ENCODE measurements at places on chromosomes 7 and 10. TPM values are rescaled to one million over a fixed set of nuclear protein-coding genes. Genes with fewer than 3 reads are reported as not detected.

WBP1L gene
- 19.1 TPM for total RNA-seq

TCERG1L gene
- total RNA-seq, result not detected

USP6NL gene
- 19.8 TPM for total RNA-seq

GRCh38 chr10:108653531-108653930 lies 1269.8 kb downstream of the XPNPEP1 start:
- DNase-seq, result peak; percentile 68

GRCh38 chr7:22150221-22150620 lies 204.5 kb upstream of the CDCA7L start:
- peak; percentile 33 for DNase-seq

VWC2 gene
- not detected for total RNA-seq

DNA sequence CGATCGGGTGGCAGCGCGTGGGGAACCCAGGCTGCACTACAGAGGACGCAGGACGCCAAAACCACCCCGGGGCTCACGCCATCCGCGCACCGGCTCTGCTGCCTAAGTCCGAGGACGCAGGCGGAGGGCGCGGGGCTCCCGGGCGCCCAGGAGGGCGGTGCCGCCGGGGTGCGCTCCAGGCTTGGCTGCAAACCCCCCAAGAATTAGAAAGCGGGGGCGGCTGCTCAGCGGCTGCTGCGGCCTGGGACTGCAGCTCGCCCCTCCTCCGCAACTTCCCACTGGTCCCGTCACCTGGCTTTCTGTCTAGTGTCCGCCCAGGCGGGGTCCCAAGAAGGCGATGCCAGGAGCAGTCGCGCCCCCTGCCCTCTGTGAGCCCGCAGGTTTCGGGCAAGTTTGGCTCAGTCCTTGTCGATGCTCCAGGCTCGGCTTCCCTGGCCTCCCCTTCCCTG lies 1.7 kb upstream of the POU6F2 start:
- no peak for DNase-seq

GRCh38 chr7:33237036-33237435 lies 107.7 kb downstream of the BBS9 start:
- no peak for DNase-seq

- DNase-seq, result no peak
Measured at GRCh38 chr10:119339109-119339508, 131.7 kb downstream of the GRK5 start.

All from A172 (cell line).